ENCODE measurements at places on chromosomes 2 and 18.

DNA sequence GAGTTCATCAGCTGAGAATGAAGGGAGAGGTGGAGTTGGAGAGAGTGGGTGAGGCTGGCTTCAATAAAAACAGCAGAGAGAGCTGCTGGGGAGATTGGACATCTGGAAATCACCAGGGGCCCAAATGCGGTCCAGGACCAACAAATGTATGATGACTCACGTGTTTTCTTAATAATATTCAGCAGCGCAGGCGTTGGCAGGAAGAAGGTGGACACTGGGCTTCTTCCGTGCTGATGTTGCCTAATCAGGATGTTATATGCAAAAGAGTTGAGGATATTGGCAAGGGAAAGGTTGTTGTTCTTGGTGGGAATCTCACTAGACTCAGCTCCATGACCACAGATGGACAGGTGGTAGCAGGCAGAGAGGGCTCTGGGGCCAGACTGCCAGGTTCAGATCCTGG lies 12.8 kb upstream of the PLA2R1 start:
- no peak for DNase-seq

DNA sequence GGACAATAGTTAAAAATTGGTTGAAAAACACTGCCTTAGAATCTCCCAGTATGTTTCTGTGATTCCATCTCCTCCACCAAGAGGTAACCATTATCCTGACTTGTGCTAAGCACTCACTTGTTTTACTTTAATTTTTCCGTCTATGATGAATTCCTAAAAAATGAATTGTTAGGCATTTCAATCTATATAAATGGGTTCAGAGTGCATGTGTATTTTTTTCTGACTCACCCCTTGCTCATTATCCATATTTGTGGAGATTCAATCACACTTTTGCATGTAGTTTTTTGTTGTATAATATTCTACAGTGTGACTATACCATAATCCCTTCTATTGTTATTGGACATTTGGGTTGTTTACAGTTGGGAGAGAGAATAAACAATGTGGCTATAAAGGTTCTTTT lies 1.3 kb downstream of the NDUFB3 start:
- no peak for DNase-seq

DNA sequence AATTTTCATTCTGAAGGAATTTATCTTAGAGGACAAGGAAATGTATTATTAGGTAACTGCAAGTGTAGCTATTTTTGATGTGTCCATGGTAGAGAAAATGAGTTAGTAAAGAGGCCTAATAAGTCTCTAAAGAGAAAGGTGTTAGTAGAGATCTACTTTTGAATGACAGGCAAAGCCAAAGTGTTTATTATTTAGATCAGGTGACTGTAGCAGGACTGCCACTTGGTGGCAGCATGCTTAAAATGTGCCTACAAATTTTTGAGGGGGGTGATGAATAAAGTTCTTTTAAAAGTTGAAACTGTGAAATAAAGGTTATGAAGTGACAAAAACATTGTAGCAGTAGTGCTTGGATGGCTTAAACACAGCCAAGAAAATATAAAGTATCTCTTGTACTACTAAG lies 421.5 kb upstream of the MEIS1 start:
- no peak for DNase-seq

- no peak for DNase-seq
Measured at GRCh38 chr2:102159295-102159694, 16.7 kb downstream of the IL1R1 start.

DNA sequence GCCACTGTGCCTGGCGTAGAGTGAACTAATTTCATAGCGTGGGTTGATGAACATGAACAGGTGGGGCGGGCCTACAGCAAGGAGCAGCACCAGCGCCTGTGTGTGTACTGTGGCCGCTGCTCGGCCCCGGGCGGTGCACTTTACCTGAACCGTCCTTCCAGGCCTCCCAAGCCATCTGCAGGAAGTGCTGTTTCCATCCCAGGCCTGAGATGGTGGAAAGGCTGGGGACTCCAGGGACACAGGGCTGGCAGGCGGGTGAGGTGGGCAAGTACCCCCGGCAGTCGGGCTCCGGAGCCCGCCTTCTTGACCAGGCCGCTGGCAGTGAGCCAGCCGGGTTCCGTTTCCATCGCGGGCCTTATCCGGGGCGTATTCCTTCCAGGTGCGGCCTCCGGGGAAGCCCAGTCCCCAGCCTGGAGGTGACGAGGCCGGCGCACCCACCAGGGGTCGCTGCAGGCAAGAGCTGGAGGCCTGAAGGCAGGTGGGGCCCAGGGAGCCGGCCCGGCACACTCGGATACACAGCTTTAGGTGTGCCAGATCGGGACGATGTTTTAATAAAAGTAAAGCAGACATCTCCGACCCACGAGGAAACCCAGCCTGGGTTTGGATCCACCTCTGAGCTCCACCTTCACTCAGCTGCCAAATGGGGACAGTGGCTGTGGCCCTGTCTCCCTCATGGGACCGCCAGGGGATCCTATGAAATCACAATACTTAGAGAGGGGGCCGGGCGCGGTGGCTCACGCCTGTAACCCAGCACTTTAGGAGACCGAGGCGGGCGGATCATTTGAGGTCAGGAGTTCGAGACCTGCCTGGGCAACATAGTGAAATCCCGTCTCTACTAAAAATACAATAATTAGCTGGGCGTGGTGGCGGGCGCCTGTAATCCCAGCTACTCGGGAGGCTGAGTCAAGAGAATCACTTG lies 22.7 kb upstream of the PDIA6 start:
- DNase-seq = peak; percentile 59

DNA sequence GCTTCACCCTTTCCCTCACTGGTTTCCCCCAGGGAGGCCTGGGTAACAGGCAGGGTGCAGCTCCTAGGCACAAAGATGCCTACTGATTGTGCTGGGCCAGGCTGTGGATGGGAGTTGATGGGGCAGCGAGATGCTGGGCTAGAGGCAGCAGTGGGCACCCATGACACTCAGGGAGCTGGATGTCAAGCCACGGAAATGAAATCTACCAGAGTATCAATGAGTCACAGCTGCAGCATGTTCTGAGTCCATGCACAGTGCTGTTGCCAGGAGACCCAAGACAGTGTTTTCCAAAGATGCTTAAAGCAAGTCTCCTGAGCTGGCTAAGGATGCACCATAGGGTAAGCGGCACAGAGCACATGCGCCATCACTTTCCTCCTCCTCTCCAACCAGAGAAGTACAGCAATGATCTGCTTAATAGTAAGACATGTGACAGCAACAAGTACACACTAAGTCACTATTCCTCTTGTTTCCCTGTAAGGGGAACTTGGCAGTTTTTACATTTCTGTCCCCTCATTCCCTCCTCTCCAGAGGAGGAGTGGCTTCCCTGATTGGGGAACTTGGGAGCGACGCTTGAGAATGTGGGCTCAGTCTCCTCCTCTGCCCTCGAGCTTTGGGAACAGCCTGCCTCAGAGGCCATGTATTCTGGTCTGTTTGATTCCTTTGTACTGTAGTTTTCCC lies 57.2 kb downstream of the CDC42EP3 start:
- DNase-seq = no peak

GRCh38 chr2:69992310-69993047 lies 31.0 kb upstream of the ASPRV1 start:
- no peak for DNase-seq

GRCh38 chr2:112812318-112813267 lies 24.0 kb downstream of the IL1B start:
- no peak for DNase-seq

GRCh38 chr2:18242716-18243115 lies 317.7 kb downstream of the RDH14 start:
- DNase-seq = no peak

DNA sequence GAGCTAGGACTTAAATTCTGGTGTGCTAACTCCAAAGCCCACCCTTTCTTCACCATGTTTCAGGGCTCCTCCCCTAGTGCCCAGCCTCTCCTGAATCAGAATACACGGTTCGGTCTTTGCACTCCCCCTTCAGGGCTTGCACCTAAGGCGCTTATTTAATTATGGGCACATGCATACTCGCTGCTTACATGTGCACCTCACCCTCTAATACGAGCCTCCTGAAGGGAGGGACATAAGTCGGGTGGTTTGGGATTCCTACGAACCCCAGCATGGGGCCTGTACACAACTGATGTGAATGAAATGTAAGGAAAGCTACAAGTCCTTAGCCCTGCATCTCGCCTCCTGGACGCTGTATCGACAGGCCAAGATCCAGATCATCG lies 435 bp downstream of the IFT172 start:
- DNase-seq = no peak

GRCh38 chr18:76801567-76802505 lies 20.5 kb upstream of the ZNF236 start:
- DNase-seq = peak; percentile 98

DNA sequence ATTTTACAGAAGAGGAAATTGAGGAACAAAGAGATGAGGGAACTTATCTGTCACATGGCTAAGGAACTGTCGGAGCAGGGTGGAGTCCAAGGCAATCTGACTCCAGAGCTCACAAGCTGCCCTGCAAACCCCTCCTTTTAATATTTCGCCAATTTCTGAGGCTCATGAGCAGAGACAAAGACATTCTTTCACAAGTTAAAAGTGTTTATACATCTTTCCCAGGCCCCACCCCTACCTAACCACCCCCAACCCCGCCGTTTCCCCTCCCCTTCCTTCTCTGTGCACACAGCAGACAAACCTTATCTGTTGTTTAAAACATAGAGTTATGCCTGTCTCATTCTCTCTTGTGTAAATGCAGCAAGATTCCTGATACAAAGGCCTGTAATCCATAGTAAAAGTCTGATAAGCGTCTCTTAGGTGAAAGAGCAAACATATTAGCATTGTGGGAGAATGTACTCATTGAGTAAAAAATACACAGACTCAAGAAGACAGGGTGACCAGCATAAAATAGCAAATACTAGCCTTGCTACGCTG lies 44.3 kb downstream of the EPHA4 start:
- no peak for DNase-seq

- DNase-seq = no peak
Measured at GRCh38 chr2:2721296-2721835, 390.3 kb upstream of the MYT1L start.

DNA sequence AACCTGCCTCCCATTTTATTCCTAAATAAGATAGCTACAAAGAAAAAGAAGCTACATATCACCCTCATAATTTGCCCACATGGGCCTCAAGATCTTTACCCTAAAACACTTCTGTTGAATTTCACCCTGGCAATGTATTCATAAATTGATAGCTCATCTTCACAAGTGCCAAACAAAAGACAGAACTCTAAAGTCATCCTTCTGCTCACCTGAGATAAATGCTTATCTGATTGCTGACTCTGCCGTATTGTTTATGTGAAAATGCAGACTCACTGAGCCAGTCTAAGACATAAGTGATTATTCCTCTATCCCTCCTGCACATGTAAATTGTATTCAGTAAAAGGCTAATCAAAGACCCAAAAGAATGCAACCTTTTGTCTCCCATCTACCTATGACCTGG lies 2.0 kb downstream of the RDH14 start:
- no peak for DNase-seq

DNA sequence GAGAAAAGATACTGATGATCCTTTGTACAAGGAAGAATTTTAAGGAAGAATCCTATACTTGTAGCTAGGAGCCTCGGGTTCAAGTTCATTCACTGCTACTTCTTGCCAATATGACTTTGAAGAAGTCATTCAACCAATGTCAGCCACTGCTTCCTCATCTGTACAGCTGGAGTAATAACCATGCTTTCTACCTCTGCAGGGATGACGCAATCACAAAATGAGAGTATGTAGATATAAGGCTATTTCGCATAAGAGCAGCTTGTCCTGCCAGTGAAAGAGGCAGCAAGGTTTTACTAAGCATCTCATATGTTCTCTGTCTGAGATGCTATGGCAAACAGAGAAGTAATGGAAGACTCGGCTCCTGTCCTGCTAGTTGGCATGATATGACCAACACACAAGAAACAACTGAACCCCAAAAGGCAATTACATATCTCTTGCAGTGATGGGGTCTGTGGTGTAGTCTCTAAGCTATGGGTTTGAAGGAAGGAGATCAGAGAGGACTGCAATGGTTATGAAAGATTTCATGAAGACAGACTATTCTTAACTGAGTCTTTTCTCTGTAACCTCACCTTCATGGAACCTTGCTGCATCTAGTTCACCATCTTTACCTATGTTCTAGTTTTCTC lies 9.2 kb downstream of the AAK1 start:
- DNase-seq = no peak

- DNase-seq = no peak
Measured at GRCh38 chr2:16683576-16683975, 17.9 kb upstream of the CYRIA start.

GRCh38 chr2:237022533-237022932 lies 63.2 kb upstream of the COPS8 start:
- no peak for DNase-seq

DNA sequence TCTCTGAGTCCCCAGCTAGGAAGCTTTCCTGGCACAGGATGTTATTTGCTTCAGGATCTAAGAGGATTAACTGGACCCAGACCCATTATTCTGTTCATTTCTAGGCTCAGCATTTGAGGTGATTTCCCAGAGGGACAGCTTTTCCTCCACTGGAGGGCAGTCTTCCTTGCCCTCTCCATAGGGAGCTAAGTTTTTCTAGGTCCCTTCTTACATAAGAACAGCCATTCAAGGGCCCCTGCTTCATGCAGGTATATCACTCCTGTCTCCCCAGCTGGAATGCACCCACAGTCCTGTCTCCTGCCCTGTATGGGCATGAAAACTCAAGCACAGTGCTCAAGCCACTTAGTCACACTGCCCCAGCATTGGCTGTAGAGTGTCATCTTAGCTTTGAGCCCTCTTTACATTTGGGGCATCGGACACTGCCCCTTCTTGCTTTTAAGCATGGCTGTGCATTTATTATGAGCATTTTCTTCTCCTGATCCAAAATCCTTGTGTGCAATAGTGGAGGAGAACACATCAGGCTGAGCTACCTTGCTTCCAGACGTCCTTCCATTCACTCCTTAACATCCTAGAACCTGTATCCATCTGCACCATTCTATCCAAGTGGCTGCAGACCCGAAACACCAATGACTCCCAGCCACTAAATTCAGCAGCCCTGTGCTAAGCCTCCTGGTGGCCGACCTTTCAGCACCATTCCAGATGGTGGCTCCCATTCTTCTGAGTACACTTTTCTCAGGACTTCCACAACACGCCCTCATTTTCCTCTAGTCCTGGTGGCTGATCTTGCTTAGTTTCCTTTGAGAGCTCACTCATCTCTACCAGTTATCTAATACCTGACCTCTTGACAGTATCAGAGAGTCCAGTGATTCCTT lies 80.0 kb downstream of the COPS8 start:
- no peak for DNase-seq

GRCh38 chr2:200447139-200447855 lies 62.6 kb downstream of the KCTD18 start:
- DNase-seq = no peak

- no peak for DNase-seq
Measured at GRCh38 chr2:150479075-150479915, 8.2 kb downstream of the RND3 start.

GRCh38 chr2:43104106-43104505 lies 122.3 kb downstream of the ZFP36L2 start:
- DNase-seq = no peak
